ENCODE measurements at places on chromosomes 12 and 14.

DNA sequence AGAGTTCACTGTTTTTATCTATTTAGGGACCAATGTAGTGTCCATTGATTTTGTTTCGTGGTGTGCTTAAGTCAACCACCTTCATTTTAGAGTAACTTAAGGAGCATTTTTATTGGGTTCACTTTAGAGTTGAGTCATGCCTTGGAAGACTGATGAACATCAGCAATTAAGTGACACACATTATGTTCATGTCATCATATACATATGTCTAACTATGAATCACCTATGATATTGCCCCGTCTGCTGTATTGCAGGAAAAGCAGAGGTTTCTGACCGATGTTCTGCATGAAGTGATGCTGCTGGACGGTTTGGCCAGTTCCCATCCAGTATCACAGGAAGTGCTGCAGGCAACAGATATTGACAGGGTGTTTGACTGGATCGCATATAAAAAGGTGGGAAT is 227.1 kb downstream of the TRHDE start:
- no peak for DNase-seq

DNA sequence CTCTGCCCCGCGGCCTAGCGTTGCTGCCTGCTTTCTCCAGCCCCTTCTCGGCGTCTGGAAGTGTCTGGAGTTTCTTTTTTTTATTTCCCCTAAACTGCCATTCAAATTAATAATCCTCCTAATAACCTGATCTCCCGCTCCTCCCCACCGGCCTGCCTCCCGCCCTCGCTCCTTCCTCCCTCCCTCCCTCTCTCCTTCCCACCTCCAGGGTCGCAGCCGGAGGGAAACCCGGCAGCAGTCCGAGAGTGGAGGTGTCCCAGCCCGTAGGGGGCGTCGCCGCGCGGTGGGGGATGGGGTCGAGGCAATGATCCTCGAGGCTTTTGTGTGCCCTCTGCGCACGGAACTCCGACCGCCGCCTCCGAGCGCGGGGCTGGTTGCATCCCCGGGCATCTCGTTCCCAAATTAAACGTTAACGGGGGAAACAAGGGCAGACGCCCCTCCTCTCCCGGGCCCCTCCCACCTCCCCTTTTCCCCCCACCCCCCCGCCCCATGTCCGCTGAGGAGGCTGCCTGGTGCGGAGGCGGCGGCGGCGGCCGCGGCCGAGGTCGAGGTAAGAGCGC is 1.0 kb upstream of the SOCS2 start:
- DNase-seq = peak; percentile 40

DNA sequence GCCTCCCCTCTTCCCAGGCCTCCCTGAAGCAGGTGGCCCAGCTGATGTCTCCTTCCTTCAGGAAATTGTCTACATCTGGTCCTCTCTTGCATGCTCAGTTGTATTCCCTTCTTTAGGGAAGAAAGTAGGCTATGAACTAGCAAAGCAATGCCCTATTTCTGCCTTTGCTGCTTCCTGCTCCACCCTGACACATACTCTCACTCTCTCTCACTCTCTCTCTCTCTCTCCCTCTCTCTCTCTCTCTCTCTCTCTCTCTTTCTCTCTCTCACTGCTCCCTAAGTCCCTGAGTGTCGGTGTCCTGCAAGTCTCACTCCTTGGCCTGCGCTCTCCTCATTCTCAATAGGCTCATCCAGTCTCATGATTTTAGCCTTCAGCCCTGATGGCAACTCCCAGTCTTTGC is 19.4 kb upstream of the PARP11 start:
- DNase-seq = no peak

GRCh38 chr12:71460850-71461609 is 21.4 kb downstream of the LGR5 start:
- no peak for DNase-seq

- DNase-seq = no peak
Measured at GRCh38 chr12:3994500-3994899, 121.3 kb upstream of the PARP11 start.

DNA sequence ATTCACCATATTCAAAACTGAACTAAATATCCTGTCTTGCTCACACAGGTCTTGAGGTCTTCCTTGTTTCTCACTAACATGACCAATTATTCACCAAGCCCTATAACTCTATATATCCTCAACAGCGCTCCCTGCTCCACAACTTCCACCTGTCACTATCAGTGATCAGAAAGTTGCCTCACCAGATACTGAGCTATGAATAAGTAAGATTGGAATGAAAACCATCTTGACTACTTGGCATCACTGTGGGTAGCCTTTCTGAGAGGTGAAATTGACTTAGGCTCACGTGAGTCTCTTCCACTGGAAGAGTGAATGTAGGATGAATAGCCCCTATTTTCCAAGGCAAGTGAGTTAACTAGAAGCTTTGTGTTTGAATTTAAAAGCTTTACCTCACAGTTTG is 167.1 kb downstream of the PIK3C2G start:
- DNase-seq = no peak

DNA sequence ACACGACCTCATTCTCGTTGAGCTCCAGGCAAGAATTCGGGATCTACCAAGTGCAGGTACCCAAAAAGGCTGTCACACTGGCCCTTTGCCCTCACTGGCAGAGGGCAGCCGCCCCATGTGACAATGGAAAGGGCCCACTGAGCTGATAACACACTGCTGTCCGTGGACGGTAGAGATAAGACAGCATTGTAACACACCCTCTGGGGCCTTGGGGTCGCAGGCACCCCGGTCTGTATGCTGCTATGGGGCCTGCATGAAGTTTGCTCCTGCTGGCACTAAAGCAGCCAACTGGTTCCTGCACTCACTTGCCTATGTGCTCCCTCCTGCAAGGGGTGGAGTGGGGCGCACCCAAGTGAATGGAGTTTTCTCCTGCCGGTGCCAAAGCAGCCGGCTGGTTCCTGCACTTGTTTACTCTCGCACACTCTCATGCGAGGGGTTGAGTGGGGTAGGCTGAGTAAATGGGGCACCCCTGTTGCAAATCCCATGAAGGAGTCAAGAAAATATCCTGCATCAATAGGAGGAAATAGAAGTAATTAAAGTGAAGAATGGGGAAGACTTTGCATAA is 477.9 kb downstream of the ATP23 start:
- DNase-seq = no peak

- no peak for DNase-seq
Measured at GRCh38 chr14:79971330-79971729, 240.0 kb downstream of the DIO2 start.

DNA sequence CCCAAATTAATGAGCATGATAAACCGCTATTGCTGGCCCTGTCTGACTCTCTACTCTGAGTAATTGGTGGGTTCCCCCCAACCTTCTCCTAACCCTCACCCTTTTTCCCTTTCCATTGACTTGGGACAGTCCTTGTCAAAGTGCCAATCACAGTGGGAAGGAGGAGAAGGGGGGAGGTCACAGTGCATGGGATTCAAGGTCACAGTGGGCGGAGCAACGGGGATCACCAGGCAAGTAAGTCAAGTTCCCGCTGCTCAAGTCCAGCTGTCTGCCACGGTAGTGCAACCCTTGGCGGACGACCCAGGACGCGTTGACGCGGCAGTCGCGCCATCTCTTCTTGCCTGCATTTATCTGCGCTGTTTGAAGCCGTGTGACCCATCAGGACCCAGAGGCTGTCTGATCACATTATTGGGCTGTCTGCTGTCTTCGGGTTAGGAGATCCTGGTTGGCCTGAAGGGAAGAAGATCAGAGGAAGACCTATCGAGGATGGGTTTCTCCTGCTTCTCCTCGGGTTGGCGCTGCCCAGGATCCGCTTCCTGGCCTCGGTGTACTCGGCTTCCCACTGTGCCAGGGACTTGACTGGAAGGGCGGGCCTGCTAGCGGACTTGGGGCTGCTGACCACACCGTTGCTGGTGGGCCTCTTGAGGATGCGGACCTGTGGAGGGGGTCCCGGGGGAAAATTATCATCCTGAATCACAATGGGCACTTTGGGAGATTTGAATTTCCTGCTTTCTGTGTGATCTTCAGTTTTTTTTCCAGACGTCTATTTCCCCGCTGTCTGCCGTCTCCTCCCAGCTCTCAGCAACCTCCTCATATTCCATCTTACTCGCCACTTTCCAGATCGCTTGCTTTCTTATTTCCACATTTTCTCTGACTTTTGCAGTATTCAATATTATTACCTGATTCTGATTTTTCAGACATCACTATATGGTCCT is 3.1 kb upstream of the MDM2 start:
- no peak for DNase-seq

- DNase-seq = no peak
Measured at GRCh38 chr12:47651368-47652254, 54.2 kb downstream of the RPAP3 start.

- no peak for DNase-seq
Measured at GRCh38 chr14:69543341-69544115, 31.1 kb downstream of the CCDC177 start.

DNA sequence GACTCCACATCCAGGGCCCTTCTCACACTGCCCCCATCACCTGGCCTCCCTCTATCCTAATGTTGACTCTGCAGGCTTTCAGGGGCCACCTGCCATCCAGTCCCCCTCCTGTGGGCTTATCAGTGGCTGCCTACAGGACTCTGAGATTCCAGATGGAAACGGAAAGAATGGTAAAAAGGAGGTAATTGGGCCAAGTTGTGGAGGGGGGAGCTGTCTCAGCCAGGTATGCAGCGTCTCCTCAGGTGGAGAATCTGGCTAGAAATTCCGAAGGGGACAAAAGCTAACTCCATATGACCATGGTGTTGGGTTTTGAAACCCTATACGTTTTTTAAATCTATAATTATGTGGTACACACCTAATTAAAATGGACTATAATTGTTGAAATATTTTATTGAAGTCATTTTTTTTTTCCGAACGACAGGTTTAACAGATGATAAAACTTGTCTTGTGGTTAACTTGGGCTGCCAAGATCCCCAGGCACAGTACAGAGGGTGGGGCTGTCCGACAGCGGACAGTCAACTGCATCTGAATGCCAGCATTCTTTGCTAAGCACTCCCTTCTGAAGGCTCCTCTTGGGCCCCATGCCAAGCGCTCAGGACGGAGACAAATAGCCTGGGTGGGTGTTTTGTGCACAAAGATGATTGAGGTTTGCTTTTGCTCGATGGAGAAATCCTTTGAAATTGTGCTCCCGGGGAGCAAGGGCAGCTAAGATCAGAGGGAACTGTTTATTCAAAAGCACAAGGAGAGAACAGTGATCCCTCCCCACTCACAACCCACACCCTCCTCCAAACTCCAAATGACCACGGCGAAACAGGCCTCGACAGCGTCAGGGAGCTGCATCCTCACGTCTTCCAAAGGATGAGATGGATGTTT is 365.6 kb downstream of the BCL11B start:
- no peak for DNase-seq

DNA sequence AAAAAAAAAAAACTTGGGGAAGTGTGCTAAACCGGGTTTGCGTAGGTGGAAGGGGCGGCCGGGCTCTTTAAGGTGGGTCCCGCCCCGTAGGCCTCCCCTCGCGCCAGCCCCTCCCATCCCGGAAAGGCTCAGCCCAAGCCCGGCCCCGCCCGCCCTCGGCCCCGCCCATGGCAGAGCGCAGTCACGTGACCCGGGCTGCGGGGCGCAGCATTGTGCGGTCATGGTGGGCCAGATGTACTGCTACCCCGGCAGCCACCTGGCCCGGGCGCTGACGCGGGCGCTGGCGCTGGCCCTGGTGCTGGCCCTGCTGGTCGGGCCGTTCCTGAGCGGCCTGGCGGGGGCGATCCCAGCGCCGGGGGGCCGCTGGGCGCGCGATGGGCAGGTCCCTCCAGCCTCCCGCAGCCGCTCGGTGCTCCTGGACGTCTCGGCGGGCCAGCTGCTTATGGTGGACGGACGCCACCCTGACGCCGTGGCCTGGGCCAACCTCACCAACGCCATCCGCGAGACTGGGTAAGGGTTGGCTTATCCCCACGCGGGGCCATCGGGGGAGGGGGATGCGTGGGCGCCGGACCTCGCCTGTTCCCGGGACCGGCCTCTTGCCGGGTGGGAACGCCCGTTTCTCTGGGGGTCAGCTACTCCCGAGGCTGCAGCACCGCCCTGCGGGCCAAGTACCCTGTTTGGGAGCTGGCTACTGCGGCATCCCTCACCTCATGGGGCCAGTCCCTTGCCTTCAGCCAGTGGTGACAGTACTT is at the start of gene PLBD2:
PLBD2 (plus strand) TSS at position 207 of the 752 bp plus-strand sequence; CDS start at position 221, 14 bp downstream.
- peak; percentile 83 for DNase-seq

DNA sequence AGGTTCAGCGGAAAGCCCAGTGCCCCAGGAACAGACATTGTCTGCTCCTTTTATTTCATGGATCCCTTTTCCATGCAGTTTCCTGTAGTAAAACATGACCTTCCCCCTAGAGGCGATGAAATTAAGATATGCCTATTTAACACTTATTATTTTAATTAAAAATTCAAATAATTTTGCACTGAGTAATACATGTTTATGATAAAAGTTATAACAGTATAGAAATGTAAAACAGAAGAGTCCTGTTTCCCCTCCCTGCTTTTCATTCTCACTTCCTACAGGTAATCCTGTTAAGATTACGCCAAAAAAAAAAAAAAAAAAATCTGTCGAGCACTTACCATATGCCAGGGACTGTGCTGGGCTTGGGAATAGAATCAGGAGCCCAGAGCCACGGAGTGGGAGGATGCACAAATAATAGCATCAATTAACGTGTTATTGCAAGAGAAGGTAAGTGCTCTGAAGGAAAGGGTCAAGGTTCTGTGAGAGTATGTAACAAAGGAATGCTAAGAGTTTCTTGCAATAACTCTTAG is 830 bp upstream of the LPCAT3 start:
- no peak for DNase-seq

Data from stimulated activated CD8-positive, alpha-beta memory T cell treated with anti-CD3 and anti-CD28 coated beads, Interleukin-15, amount 100 ng/mL, for 24 hours (primary cell).